IMR-90 (cell line): ENCODE measurements at places on chromosomes 3 and 15. TPM values are rescaled to one million over a fixed set of nuclear protein-coding genes. Genes with fewer than 3 reads are reported as not detected.

CELSR3 gene
- 0.18 and 0.28 TPM in 2 replicates for total RNA-seq

- no peaks in the 10 kb centered on the region for H3K27me3 ChIP-seq
- H3K36me3 ChIP-seq: no peaks in the 10 kb centered on the region
- no peak overlapping the region for H3K27ac ChIP-seq
- H3K4me3 ChIP-seq: no peak overlapping the region
- no peaks in the 10 kb centered on the region for H3K4me1 ChIP-seq
Observed at GRCh38 chr3:182651461-182651860, 141.8 kb upstream of the ATP11B start.

- H3K27ac ChIP-seq: peak overlapping the region; percentile 84
- H3K4me1 ChIP-seq: peaks cover 28% of the 10 kb centered on the region
- H3K27me3 ChIP-seq: no peaks in the 10 kb centered on the region
- peaks cover 4% of the 10 kb centered on the region; the same call in 1 of the 2 replicates for H3K36me3 ChIP-seq
- H3K4me3 ChIP-seq: peak overlapping the region; percentile 23
- peak; percentile 89 for DNase-seq
Observed at GRCh38 chr3:11582191-11582968, 61.3 kb downstream of the VGLL4 start.

GOLGA8S gene
- under 0.01 TPM in 2 replicates for total RNA-seq

GRCh38 chr15:38275959-38276358 is 23.3 kb downstream of the SPRED1 start:
- no peaks in the 10 kb centered on the region for H3K27me3 ChIP-seq
- H3K36me3 ChIP-seq: 0 out of 2 replicates have a peak, but pooled peaks cover 2% of the 10 kb centered on the region
- peaks cover 4% of the 10 kb centered on the region for H3K4me1 ChIP-seq
- H3K4me3 ChIP-seq: no peak overlapping the region
- DNase-seq: peak; percentile 79

DNA sequence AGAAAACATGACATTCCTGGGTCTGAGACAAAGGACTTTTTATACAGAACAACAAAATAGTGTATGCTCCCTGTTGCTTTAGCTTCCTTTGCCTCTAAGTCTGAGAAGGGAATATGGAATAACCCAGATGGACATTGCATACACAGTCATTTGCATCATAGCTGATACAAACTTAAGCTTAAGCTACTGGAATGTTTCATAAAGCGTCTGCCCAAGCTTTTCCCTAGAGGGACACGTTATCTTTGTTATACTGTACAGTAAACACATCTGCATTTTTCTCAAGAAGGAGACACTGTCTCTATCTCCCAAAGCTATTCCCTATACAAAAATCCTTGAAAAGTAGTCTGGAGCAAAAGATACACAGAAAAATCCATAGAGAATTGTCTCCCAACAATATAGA is 775.0 kb downstream of the DIPK2A start:
- H3K27ac ChIP-seq: no peak overlapping the region
- H3K4me1 ChIP-seq: no peaks in the 10 kb centered on the region
- H3K36me3 ChIP-seq: no peaks in the 10 kb centered on the region
- no peak overlapping the region for H3K4me3 ChIP-seq
- DNase-seq: no peak

BCL2A1 gene
- total RNA-seq: 2.5 and 4.5 TPM in 2 replicates

- no peaks in the 10 kb centered on the region for H3K27me3 ChIP-seq
- H3K4me3 ChIP-seq: no peak overlapping the region
- peaks cover 6% of the 10 kb centered on the region; the same call in 1 of the 2 replicates for H3K36me3 ChIP-seq
- DNase-seq: no peak
- no peak overlapping the region for H3K27ac ChIP-seq
Observed at GRCh38 chr3:48426401-48426909, 3.4 kb downstream of the PLXNB1 start.

GRCh38 chr3:33722191-33722590 is 4.1 kb upstream of the CLASP2 start:
- DNase-seq: peak; percentile 20
- peaks cover 2% of the 10 kb centered on the region; the same call in 1 of the 2 replicates for H3K4me1 ChIP-seq
- H3K27me3 ChIP-seq: no peaks in the 10 kb centered on the region
- H3K27ac ChIP-seq: no peak overlapping the region
- no peaks in the 10 kb centered on the region for H3K36me3 ChIP-seq
- H3K4me3 ChIP-seq: no peak overlapping the region

P2RY13 gene
- total RNA-seq: not detected in 2 replicates

DNA sequence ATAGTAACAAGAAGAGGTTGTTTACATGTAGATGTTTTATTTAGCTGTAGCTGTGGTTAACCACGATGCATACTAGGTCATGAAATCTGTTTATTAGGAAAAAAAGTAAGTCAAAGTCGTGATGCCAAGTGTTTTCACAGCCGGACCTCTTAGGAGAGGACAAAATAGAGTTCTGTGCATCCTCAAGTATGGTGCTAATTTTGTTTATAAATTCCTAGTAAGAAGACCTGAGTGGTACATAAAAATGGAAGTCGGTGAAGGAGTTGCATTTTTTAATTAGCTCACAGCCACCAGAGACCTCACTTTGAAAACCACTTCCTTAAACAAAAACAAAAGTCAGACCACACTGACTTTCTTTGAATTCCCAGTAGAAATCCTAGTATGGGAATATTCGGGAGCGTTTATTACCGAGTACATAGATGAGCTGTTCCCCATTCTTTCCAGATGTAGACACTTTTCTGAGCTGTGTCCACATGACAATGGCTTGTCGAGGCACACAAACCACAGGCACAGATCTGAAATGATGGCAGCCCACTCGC is 143.6 kb upstream of the UBE2E1 start:
- H3K36me3 ChIP-seq: no peaks in the 10 kb centered on the region
- peaks cover 1% of the 10 kb centered on the region; the same call in 1 of the 2 replicates for H3K27me3 ChIP-seq
- no peak overlapping the region for H3K27ac ChIP-seq
- peaks cover 2% of the 10 kb centered on the region; the same call in 1 of the 2 replicates for H3K4me1 ChIP-seq
- peak; percentile 45 for DNase-seq

CCR9 gene
- not detected in 2 replicates for total RNA-seq

- no peaks in the 10 kb centered on the region for H3K36me3 ChIP-seq
- H3K27me3 ChIP-seq: no peaks in the 10 kb centered on the region
- no peaks in the 10 kb centered on the region for H3K4me1 ChIP-seq
- no peak overlapping the region for H3K27ac ChIP-seq
Observed at GRCh38 chr3:1190569-1190968, 97.7 kb downstream of the CNTN6 start.

DNA sequence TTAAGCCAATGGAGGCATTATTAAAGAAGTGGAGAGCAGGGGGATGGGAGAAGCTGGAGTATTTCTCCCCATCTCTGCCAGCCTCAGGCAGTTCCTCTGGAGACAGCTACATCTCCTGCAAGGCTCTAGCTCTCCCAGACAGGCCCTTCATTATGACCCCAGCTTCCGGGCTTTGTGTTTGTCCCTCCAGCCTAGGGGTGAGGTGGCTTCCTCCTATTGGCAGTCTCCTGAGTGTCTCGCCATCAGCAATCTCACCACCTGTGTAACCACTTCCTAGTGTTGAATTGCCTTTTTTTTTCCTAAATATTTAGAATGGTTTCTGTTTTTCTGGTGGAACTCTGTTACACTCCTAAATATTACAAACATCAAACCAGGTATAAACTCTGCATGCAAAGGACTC is 122.3 kb downstream of the FAM174B start:
- no peaks in the 10 kb centered on the region for H3K4me1 ChIP-seq
- H3K4me3 ChIP-seq: no peak overlapping the region
- H3K36me3 ChIP-seq: no peaks in the 10 kb centered on the region
- H3K27ac ChIP-seq: no peak overlapping the region
- no peaks in the 10 kb centered on the region for H3K27me3 ChIP-seq

DNA sequence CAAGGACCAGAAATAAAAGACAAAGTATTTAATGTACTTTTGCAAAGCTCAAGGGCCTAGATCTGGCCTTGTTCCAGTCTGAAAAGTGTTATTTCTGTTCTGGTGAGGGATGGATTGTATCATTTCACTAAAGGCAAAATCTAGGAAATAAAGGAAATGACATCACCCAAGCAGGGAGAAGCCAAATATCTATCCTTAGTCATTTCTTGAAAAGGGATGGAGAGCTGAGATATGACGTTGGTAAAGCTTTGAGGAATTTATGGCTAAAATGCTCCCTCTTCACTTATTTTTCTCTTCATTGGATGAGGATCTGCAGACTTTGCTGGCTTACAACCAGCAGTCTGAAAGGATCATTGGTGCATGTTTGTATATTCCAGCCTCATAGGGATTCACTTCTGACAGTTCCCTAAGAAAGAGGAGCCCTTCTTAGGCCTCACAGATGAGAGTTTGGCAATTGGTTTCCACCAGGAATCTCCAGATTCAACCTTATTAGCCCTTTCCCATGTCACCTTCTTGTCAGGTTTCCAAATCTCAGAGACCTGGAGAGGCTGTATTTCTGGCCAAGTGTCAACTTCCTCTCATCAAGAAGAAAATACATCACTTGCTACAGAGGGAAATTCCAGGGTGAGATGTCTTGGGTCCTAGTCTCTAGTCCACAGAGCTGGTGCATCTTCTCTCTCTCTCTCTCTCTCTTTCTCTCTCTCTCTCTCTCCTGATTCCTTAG is 93.7 kb upstream of the BOC start:
- peaks cover 4% of the 10 kb centered on the region for H3K4me1 ChIP-seq
- H3K36me3 ChIP-seq: no peaks in the 10 kb centered on the region
- DNase-seq: peak; percentile 90
- H3K27me3 ChIP-seq: no peaks in the 10 kb centered on the region; the same call in 1 of the 2 replicates
- H3K4me3 ChIP-seq: no peak overlapping the region

DNA sequence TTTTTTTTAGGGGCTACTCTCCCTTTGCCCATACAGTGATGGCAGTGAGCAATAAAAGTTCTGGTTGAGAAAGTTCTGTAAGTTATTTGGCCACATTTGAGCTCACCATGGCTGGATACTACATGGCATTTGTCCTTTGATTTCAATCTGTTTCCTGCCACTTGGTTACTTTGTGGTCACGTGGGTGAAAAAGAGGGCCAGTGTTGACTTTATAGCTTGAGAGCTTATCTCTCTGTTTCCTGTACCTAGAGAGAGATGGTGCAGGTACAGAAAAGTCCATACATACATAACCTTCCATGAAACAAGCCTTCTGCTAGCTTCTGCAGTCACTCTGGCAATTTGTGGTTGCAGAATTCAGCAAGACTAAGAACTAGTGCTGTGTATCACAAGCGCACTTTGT is 23.4 kb upstream of the MECOM start:
- H3K4me1 ChIP-seq: no peaks in the 10 kb centered on the region
- no peaks in the 10 kb centered on the region for H3K27me3 ChIP-seq
- no peak overlapping the region for H3K4me3 ChIP-seq
- H3K36me3 ChIP-seq: no peaks in the 10 kb centered on the region
- DNase-seq: no peak
- H3K27ac ChIP-seq: no peak overlapping the region

CX3CR1 gene
- total RNA-seq: not detected in 2 replicates

CCDC54 gene
- total RNA-seq: not detected in 2 replicates

GRCh38 chr3:179369621-179370020 is 22.1 kb downstream of the MFN1 start:
- no peak overlapping the region for H3K4me3 ChIP-seq
- H3K27ac ChIP-seq: no peak overlapping the region
- no peak for DNase-seq
- H3K4me1 ChIP-seq: no peaks in the 10 kb centered on the region
- no peaks in the 10 kb centered on the region for H3K27me3 ChIP-seq

ZNF80 gene
- total RNA-seq: not detected in 2 replicates

DNA sequence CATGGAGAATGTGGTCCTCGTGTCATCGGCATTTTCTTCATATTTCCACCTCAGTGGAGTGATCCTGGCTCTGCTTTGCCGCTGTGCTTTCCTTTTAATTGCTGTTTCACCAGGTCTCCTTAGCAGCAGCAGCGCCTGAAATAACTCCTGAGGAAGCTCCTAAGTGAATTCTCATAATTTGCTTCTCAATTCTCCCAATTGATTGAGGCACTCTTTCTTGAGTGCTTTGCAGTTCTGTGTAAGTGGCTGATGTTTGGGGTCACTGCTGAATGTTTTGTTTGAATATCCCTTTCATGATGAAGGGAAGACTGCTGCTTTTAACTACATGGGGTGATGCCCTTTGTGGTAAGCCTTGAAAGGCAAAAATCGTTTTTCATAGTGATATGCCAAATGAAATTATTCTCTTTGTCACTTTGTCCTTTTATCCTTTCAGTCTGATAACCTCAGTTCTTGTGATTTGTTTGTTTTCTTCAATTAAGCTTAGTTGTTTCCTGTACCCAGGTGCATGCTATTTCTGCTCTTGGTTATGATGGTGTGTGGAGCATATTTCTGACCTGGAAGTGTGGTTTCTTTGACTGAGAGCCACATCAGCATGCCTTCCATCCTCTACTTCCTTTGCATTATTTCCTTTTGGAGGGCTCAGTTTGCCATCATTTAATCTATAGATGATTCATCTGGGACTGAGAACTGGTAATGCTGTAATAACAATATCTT is 36.7 kb downstream of the HMG20A start:
- peaks cover 2% of the 10 kb centered on the region for H3K36me3 ChIP-seq
- no peak overlapping the region for H3K4me3 ChIP-seq
- peak; percentile 11 for DNase-seq
- H3K4me1 ChIP-seq: peaks cover 28% of the 10 kb centered on the region

- DNase-seq: peak; percentile 26
- H3K27me3 ChIP-seq: no peaks in the 10 kb centered on the region
- no peak overlapping the region for H3K4me3 ChIP-seq
- H3K36me3 ChIP-seq: no peaks in the 10 kb centered on the region
- H3K4me1 ChIP-seq: peaks cover 13% of the 10 kb centered on the region
- no peak overlapping the region for H3K27ac ChIP-seq
Observed at GRCh38 chr3:66361356-66361755, 139.5 kb downstream of the LRIG1 start.

DNA sequence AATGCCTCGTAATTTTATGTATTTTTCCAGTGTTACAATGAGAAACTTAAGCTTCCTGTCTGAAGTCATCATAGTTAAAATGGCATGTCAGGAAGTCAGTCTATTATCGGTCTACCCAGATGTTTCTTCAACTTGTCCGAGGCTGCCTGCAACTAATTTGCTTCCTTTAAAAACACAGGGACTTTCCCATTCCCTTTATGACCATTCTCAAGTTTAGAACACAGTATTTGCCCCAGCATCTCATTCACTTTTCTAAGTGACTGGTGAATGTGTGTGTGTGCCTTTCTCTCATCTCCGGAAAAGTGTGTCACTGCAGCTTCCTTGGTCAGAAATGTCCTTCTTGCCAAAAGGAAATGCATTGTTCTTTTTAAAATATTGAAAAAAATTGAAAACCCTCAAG is 466.6 kb downstream of the RAP2B start:
- peaks cover 2% of the 10 kb centered on the region; the same call in 1 of the 2 replicates for H3K27me3 ChIP-seq
- H3K27ac ChIP-seq: no peak overlapping the region
- H3K4me1 ChIP-seq: no peaks in the 10 kb centered on the region

- DNase-seq: peak; percentile 75
- 0 out of 2 replicates have a peak, but pooled peaks cover 2% of the 10 kb centered on the region for H3K27me3 ChIP-seq
- H3K36me3 ChIP-seq: no peaks in the 10 kb centered on the region
- peaks cover 3% of the 10 kb centered on the region for H3K4me1 ChIP-seq
- peak within 1 kb of the TSS; percentile 64 for H3K27ac ChIP-seq
Observed at GRCh38 chr3:97821774-97822358, at the start of gene CRYBG3. CRYBG3 (plus strand) TSS chr3:97822011; CDS start chr3:97822207, 196 bp downstream.

GRCh38 chr3:82814660-82815059 is 1053.2 kb upstream of the GBE1 start:
- H3K4me3 ChIP-seq: no peak overlapping the region
- no peaks in the 10 kb centered on the region for H3K27me3 ChIP-seq
- H3K4me1 ChIP-seq: no peaks in the 10 kb centered on the region
- H3K27ac ChIP-seq: no peak overlapping the region
- no peak for DNase-seq

GRCh38 chr3:63993653-63994079 is 29.6 kb downstream of the PSMD6 start:
- DNase-seq: peak; percentile 76
- H3K4me1 ChIP-seq: no peaks in the 10 kb centered on the region
- no peaks in the 10 kb centered on the region for H3K27me3 ChIP-seq
- no peak overlapping the region for H3K4me3 ChIP-seq
- H3K36me3 ChIP-seq: peaks cover 43% of the 10 kb centered on the region
